Cortex of kidney (tissue), 1 donor: ENCODE measurements at places on chromosomes 16 and 17.

- DNase-seq = no peak
These were observed 39.9 kb downstream of the RNF157 start for GRCh38 chr17:76200354-76200753.

DNA sequence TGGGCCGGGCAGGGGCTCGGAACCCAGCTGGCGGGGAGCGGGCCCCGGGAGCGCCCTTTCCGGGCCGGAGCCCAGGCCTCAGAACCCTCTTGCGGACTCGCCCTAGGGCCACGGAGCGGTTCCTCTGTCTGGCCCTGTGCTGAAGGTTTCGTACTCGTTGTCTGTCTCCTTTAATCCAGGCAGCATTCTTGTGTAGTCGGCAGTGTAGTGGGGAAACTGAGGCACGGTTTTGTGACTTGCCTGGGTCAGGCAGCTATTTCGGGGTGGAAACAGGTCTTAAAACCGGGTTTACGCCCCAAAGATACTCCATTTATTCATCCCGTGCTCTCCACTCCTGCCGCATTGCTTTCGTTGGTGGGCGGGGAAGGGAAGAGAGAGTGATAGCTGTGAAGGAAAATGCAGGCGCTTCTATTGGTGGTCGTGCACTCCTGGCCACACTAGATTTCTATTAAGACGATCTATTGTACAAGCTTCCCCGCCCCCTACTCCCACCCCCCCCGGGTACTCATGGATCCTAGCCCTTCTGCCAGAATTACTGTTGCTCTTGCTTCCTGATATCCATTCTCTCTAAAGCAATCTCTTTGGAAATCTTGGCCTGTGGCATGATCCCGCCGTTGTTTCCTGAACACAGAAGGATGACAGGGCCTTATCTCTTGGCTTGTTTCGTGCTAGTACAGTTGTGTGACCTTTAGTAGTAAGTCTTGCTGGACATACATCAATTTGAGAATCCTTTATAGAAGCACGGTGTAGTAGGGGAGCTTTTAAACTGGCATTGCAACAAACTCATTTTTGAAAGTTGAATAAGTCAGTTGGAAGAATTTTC, 751 bp downstream of the DCAF7 start:
- no peak for DNase-seq

DNA sequence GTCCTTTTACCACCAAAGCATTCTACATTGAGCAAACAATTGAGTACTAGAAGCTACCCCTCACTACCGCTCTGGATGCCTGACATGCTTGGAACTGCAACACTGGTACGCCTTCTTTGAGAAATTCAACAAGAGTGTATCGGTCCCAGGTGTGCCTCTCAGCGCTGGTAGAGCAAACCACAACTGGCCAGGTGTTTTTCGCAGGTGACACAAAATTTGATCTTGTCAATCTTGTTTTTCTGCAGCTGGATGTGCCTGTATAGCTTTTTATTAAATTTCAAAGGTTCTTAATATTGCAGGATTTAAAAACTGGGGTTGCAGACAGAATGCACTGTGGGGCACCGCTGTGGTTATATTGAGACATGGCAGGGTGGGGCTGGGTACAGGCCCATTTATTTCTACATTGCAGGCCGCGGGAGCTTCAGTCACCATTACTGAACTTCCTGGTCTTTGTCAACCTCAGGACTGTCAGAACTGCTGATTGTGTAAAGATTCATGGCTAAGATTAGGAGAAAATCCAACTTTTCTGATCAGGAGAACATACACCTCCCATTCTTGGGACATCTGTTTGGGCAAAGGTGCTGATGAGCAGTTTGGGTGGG, 4.5 kb upstream of the SNX20 start:
- no peak for DNase-seq

DNA sequence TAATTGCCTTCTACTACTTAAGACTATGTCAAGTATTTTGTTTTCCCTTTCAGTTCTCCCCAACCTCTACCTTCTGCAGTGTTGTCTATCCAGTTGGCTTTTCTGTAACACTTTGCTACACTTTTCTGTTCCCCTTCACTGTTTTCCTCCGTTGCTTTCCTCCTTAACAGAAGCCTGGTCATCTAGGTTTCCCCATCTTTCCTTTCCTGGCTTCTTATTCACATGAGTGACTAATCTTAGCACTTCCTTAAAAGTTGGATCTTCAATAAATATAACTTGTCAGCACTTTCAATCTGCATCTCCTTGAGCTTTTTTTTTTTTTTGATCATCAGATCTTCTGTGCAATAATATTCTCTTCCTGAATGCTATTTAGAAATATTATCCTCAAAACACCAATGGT, 2.8 kb upstream of the SLFN11 start:
- no peak for DNase-seq

- DNase-seq = no peak
These were observed 9.0 kb upstream of the CDIPT start for GRCh38 chr16:29871822-29872546.

DNA sequence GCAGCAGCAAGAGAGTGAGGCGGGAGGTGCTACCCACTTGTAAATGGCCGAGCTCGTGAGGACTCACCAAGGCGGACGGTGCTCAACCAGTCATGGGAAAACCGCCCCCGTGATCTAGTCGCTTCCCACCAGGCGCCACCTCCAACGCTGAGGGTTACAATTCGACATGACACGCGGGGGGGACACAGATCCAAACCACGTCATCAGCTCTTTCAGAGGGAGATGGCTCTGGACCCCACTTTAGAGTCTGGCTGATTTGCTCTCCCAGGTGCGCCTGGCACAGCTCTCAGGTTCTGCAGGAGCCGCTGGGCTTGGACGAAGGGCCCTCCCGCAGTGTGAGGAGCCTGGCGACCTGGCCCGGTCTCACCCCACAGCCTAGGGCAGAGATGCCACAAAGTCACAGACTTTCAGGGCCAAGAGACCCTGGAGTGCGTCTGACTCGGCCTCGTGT, 21.1 kb upstream of the DOC2B start:
- DNase-seq = no peak
